Stimulated activated CD4-positive, alpha-beta T cell treated with anti-CD3 and anti-CD28 coated beads, Interleukin-1b, Interleukin-23, amount 100 ng/mL, for 24 hours (primary cell): ENCODE measurements at places on chromosomes 2 and 18.

- DNase-seq, result no peak
These were observed 169.1 kb upstream of the KLF7 start for GRCh38 chr2:207334624-207335371.

GRCh38 chr2:161947836-161948235, 126.2 kb downstream of the DPP4 start:
- no peak for DNase-seq

DNA sequence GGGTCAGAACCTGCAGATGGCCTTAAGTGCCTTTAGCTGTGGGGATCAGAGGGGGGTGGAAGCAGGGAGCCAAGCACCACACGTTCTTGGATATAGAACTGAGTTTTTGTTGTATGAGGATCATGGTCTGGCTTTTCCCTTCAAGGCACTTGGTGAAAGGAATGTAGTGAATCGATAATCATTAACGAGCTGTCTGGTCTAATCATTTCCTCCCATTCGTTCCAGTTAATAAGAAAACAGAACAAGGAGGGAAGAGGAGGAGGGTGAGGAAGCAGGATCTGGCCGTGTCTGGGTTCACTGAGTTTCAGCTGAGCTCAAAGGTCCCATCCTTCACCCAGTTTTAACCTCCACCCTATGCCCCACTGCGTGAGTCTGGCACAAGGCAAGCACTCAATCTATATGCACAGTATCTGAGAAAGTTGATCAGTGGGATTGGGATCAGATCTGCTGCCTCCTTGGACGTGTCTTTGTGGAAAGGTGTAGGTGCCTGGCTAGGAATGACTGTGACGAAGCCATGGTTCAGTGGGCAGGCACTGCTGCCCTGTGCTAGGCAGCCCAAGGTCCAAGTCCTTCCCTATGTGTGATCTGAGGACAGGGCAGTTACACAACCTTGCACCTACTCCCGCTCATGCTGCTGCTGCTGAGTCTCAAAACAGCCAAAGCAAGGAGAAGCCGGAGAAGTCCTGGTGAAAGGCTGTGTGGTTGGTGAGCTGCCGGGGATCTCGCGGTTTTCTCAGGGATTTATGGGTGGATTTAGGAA, 54.8 kb downstream of the GALNT14 start:
- DNase-seq, result no peak

DNA sequence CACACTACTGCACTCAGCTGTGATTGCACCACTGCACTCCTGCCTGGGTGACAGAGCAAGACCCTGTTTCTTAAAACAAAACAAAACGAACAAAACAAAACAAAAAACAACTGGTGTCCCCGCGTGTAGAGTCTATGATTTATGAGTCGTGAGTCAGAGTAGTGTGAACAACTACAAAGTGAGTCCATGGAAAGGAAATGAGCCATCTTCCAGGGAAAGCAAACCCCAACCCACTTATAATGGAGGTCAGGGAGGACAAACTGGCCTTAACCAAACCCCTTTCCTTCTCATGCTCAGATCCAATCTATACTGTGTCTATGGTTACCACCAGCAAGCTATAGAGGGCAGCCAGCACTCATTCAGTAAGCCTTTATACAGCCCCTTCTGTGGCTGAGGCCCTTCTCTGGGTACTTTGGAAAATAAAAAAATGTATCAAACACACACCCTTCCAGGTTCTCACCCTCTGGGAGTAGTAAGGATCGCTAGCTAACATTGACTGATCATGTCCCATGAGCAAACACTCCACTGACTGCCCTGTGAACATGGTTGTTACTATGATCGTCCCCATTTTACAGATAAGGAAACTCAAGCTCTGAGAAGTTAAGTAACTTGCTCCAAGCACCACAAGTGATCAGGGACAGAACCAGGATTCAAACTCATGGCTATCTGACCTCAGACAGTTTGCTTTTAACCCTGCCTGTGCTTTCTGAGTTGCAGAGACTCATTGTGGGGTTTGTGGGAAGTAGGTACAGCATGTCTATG, 24.7 kb upstream of the COLEC12 start:
- no peak for DNase-seq

GRCh38 chr2:148922776-148923475, 47.9 kb downstream of the KIF5C start:
- DNase-seq, result no peak
